ENCODE measurements at places on chromosomes 7 and 10.

GRCh38 chr7:10934292-10934691, 39.4 kb upstream of the PHF14 start:
- no peak for DNase-seq

- DNase-seq: no peak
Measured at GRCh38 chr7:127717502-127718339, 65.7 kb downstream of the SND1 start.

DNA sequence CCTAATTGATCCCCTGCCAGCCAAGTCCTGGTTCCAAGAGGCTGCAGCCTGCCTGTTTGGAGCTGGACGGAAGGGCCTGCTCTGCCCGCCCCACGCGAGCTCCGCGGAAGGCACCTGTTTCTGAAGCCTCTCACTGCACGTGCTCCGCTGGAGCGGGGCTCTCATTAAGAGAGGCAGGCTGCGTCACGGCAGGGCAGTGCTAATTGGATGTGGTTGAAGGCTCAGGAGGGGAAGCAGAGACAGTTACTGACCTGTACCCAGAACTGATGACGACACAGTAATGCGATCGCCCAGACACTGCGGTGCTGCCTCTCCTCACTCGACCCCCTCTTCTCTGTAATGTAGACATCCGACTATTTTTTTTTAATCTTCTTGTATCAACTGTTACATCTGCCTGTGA, 411.1 kb upstream of the MGMT start:
- no peak for DNase-seq

GRCh38 chr7:139095194-139095659, 14.3 kb downstream of the ZC3HAV1 start:
- peak; percentile 77 for DNase-seq

GRCh38 chr10:111034598-111035310, 42.1 kb upstream of the ADRA2A start:
- no peak for DNase-seq

GRCh38 chr7:116167177-116167576, 43.2 kb upstream of the TES start:
- no peak for DNase-seq

- DNase-seq: no peak
Measured at GRCh38 chr10:71565284-71566000, 154.1 kb downstream of the C10orf105 start.

GRCh38 chr10:15419279-15419874, 48.3 kb upstream of the FAM171A1 start:
- no peak for DNase-seq

GRCh38 chr10:93034426-93034825, 26.2 kb upstream of the CYP26C1 start:
- no peak for DNase-seq

GRCh38 chr7:66615699-66616098, 13.0 kb upstream of the KCTD7 start:
- DNase-seq: no peak

DNA sequence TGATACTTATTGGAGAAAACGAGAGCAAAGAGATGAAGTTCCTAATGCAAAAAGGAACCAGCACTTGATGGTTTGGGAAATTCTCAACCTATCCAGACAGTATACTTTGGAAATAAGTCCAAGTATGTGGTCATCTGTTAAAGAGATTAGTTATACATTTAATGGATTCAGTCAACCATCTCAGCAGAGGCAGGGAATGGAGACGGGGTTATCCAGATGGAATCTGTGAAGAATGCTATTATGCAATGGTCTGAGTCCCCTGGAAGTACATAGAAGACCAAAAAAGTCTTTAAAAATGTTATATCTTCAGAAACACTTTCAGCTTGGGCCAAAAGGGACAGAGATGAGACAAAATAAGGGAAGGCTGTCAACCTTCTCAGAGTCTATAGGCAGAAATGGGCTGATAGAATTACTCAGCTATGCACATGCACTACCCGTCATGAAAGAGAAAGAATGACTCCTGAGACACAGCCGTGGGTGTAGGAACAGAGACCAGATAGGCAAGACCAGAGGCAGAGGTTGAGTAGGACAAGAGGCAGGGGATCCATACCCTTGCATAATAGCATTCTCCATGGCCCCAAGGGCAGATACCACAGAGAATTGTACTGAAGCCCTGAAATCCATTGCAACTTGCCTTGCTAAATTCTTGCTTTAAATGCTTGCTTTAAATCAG, 738.8 kb upstream of the POT1 start:
- no peak for DNase-seq

DNA sequence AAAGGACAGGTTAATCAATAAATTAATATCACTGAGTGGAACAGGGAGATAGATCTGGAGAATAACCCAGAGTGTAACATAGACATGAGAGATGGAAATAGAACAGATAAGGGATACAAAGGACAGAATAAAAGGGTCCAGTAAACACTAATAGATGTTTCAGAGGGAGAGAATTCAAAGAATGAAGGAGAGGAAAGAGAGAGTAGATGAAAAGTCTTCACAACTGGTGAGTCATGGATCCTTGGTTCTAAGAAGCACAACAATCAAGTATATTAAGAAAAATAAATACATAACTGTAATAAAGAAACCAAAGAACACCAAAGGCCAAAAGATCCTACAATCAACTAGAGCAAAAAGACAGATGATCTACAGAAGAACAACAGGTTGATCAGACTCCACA, 66.3 kb downstream of the BEND7 start:
- no peak for DNase-seq

DNA sequence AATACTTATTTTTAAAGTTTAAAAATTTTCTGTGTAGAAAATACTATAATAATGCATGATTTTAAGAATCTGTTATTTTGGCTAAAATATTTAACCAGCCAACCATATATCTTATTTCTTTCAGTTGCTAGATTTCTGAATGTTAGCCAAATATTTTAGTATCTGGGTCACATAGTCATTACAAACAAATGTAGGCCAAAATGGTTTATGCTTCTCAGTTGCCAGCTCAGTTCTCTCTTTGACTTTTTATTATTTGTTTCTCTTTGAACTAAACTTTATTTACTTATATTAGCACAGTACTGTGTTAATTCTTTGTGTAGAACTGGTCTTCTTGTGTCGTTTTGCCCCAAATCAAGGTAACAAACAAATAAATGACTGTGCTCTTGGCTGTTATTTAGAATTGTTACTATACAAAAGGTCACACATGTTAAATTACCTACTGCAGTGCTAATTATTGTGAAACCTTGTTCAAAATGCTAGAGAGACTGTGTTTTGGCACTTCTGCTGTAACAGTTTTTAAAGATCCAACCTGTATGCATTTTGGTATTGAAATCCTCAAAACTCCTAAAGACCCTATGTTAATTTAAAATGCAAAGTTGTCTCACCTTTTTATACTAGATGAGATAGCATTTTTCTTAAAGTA, 39.8 kb downstream of the ZEB1 start:
- no peak for DNase-seq

- no peak for DNase-seq
Measured at GRCh38 chr7:6547400-6547799, 3.9 kb downstream of the GRID2IP start.

DNA sequence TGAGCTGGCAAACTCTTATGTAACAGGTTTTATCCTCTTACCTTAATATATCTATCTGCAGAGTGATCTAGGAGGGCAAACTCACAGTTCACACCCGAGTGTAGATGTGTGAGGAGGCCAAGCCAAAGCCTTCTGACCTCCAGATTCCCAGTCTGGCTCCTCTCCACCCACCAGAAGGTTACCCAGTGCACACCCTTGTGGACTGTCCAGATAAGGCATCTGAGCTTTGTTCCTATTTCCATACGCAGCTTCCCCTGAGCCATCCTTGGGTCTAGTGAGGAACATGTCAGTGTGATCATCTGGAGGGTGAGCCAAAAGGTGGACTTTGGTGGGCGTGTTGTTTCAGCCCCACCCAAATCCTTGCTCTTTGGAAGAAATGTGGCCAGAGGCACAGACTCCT, 203.0 kb upstream of the MEOX2 start:
- no peak for DNase-seq

DNA sequence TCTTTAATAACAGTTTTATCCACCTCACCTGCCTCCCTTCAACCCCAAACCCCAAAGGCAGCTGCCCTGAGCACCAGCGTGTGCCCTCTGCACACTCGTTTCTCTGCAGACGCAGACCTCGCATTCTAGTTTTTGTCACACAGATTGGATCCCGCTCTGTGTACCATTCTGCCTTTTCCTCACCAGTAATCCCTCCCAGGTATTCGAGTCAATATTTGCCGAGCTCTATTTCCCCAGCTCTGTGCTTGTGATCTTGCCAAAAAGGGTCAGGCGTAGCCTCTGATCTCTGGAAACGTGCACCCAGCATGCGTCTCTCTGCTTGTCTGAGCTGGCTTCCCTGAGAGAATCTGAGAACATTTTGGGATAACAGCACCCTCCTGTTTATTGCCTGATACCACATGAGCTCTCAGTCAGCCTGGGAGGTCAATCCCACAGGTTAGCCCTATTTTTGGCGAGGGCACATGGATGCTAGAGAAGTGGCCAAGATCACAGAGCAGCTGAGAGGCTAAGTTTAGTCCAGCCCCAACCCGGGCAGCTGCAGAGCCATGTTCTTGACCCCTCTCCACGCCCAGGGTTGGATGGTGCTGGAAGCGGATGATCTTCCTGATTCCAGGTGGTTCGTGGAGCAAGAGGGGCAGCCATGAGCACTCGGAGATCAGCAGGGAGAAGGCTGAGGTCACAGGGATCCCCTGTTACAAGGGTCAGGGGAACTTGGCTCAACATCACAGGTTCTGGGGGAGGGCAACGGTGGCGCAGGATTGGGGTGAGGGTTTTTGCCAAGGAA, 29.1 kb downstream of the FOXL3 start:
- DNase-seq: no peak

DNA sequence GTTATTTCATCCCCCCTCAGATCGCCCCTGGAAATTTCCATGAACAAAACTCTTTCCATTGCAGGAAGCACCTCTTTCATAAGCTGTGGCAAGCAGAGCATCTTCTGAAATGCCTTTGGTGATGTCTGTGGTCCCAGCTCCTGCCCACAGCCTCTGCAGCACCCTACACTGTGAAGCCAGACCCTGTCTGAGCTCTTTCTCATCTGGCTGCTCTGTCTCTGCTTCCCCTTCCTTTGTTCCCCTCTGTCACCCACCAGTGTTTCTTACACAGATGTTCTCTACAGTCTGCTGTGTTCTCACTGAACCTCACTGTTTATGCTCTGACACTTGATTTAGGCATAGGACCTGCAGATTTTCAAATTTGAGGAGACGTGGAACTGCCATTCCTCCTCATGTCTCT, 1.9 kb upstream of the TAS2R39 start:
- DNase-seq: no peak

GRCh38 chr10:120455004-120455403, 2.0 kb upstream of the PLPP4 start:
- DNase-seq: no peak

DNA sequence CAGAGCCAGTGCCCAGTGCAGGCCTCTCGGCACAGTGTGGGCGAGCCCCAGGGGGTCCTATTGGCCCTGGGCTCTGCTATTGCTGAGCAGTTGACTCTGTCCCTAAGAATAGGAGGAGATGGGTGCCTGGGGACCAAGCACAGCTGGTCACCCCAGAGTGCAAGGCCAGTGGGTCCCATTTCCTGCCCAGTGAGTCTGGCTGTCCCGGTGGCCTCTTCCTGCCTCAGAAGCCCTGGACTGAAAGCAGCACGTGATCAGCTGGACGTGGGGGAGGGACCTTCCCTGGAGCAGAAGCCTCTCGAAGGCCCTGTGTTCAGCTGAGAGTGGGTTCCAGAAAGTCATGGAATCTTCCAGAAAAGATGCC, 42.0 kb downstream of the PWWP2B start:
- no peak for DNase-seq

Data from NK-92 treated with Interleukin-12 subunit alpha and Interleukin-12 subunit beta, amount 100 ng/mL, for 24 hours (cell line).